Ammon's horn (tissue), 1 donor: ENCODE measurements at places on chromosomes 13 and 19.

GRCh38 chr13:100273552-100273951 lies 184.7 kb downstream of the PCCA start:
- DNase-seq: no peak

- no peak for DNase-seq
These were observed 43.9 kb upstream of the TSC22D1 start for GRCh38 chr13:44620057-44620456.

DNA sequence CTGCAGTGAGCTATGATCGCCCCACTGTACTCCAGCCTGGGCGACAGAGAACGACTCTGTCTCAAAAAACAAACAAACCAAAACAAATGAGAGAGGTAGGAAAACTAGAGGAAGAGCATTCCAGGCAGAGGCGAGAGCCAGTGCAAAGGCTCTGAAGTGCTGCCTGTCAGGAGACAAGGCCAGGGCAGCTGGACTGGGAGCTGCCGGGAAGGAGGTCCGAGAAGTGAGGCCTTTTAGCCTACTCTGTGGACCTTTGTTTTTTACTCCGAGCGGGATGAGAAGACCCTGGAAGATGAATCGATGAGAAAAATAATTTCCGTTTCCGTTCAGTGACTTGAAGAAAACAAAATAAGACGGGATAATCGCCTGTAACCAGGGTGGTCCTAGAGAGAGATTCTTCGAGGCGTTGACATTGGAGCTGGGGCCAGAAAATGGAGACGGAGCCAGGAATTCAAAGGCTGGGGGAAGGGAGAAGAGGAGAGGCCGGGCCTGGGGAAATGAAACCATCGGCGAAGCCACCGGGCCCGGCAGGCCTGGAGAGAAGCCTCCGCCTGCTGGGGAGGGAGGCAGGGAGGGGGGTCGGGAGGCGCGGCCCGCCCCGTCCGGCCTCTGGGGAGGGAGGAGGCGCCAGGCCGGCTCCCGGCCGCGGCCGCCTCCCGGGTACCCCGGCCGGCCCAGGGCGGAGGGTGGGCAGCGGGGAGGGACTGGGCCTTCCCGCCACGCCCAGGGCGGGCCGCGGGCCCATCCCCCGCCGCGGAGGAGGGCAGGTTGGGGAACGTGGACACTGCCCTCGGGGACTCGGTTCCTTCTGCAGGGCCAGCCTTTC lies 7.8 kb upstream of the SERTAD1 start:
- DNase-seq: peak; percentile 89

DNA sequence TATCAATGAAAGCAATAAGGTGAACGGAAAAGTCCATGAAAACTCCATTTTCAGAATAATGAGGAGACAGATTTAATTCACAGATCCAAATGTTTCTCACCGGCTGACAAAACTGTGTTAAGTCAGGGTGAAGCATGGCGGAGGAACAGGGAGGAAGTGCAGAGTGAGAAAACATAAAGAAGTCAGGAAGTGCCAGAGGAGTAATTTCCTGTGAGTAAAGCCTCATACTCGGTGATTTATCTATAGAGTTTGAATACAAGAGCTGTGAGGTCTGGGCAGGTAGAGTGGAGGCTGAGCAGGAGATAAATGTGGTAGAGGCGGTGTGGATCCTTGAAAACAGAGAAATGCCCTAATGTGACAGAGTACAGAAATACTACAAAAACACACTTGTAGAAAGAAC lies 11.4 kb downstream of the CARD8 start:
- peak; percentile 11 for DNase-seq

DNA sequence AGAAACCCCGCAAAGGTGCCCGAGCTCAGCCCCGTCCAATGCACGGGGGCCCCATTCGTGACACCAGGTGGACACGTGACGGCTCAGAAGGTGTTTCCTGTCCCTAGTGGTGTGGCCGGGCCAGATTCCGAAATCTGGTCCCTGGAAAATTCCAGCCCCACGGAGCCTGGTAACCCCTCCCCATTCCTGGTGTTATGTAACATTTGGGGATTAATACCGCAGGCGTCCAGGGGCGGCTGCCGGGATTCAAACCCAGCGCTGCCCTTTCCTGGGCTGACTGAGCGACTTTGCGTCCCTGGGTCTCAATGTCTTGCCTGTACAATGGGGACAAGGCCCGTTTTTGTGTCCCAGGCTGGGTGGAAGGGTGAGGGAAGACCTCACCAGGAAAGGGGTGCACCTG lies 1.0 kb upstream of the PLK5 start:
- no peak for DNase-seq

- peak; percentile 75 for DNase-seq
These were observed 9.5 kb downstream of the SNRNP70 start for GRCh38 chr19:49094505-49095482.

GRCh38 chr13:65600702-65601101 lies 1629.4 kb downstream of the PCDH9 start:
- no peak for DNase-seq

GRCh38 chr19:12187625-12188024 lies 24.7 kb downstream of the ZNF136 start:
- no peak for DNase-seq

DNA sequence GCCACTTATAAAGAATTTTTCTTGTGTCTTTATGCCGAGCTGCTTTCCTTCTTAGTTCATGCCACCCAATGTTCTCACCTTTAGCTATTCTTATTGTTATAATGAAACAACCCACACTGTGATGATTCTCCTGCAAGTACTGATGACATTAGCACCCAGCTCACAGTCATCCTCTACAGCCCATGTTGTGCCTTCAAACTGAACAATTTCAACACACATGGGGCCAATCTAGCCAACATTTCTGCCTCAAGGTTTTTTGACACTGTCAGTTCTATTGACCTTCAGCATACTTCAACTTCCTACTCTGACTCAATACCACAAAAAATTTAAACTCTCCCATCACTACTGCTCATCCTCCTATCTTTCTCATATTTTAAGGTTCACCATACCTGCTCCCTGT lies 752.4 kb downstream of the FGF9 start:
- DNase-seq: no peak

DNA sequence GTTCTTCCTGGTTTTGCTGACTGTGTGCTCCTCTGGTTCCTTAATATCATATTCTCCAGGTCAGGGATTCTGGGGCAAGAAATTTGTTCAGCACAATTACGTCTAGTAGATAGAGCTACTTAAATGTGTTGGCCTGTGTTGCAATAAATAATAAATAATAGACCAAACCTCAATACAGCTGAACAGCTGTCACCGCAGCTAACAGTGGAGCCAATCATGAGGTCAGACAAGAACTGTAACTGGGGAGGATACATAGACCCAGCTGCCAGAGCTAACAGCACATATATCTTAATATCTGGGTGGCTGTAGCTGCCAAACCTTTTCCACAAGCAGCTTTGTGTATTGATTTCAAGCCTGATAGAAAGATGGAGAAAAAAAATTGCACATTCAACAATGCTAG lies 1596.3 kb upstream of the PCDH20 start:
- no peak for DNase-seq

DNA sequence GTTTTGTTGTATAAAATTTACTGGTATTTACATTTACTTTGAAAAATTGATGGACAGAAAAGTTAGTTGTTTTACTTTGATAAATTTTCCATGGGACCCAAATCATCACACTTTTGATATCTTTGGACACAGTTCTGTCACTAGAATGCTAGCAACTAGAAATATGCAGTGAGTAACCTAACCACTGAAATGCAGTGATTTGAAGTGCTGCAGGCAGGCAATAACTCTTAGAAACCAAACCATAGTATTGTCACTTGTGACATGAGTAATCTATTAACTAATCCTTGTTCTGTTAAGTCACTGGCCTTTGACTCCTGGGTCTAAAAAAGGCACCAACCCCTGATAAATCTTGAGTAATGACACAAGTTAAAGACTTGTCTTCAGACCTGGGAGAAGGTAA lies 620.0 kb upstream of the ATXN8OS start:
- DNase-seq: no peak

DNA sequence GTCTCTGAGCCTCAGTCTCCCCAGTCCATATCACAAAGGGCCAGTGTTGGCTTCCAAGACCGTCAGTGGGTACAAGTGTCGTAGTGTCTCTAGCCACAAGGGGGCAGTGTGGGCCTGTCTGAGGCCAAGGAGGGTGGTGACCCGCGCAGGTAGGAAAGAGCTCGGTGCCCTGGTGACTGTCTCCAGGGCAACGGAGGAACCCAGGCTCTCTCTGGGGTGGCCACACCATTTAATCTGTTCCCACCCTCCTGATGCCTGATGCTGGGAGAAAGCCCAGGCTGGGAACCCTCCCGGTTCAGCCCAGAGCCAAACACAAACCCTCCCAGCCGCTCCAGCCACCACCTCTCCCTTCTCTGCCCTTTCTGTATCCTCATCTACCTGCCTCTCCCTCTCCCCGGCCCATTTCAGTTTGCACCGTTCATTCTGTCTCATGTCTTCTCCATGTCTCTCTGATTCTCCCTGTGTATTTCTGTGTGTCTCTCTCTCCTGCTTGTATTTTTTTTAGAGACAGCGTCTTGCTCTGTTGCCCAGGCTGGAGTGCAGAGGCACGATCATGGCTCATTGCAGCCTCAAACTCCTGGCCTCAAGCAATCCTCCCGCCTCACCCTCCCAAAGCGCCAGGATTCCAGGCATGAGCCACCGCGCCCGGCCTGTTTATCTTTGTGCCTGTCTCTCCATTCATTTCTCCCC lies 17.5 kb upstream of the MEIS3 start:
- peak; percentile 87 for DNase-seq

GRCh38 chr19:54124393-54124792 lies 8.8 kb downstream of the PRPF31 start:
- no peak for DNase-seq

- no peak for DNase-seq
These were observed 8.2 kb upstream of the SUCLA2 start for GRCh38 chr13:48009284-48009683.

DNA sequence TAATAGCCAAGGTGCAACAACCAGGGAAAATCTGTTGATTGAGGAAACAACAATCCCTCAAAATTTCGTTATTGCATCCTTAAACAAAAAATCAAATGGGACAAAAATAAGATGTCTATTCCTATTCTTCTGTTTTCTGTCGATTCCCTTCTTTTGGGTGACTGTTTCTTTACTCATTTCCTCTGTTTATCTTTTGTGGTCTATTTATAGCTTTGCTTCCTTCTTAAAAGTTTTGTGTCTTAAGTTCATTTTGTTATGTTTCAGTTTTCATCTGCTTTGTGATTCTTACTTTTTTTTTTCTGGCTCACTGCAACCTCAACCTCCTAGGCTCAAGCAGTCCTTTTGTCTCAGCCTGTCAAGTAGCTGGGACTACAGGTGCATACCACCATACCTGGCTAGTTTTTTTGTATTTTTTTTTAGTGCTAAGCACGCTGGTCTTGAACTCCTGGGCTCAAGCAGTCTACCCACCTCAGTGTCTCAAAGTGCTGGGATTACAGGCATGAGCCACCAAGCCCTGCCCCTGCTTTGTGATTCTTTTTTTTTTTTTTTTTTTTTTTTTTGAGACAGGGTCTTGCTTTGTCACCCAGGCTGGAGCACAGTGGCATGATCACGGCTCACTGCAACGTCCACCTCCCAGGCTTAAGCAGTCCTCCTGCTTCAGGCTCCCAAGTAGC lies 10.4 kb downstream of the ZNF146 start:
- DNase-seq: no peak

DNA sequence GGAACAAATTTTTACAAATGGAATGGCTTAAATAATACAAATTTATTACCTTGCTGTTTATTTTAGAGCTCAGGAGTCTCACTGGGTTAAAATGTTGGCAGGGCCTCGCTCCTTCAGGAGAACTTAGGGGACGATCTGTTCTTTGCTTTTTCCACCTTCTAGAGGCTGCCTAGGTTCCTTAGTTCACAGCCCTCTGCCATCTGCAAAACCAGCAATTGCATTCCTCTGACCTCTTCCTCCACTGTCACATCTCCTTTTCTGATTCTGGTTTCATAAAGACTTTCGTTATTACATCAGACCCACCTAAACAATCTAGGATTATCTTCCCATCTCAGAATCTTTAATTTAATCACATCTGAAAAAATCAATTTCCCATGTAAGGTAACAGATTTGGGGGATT lies 249.6 kb upstream of the SPRY2 start:
- DNase-seq: no peak

- peak; percentile 66 for DNase-seq
These were observed 3.1 kb downstream of the MAST3 start for GRCh38 chr19:18100710-18101109.

DNA sequence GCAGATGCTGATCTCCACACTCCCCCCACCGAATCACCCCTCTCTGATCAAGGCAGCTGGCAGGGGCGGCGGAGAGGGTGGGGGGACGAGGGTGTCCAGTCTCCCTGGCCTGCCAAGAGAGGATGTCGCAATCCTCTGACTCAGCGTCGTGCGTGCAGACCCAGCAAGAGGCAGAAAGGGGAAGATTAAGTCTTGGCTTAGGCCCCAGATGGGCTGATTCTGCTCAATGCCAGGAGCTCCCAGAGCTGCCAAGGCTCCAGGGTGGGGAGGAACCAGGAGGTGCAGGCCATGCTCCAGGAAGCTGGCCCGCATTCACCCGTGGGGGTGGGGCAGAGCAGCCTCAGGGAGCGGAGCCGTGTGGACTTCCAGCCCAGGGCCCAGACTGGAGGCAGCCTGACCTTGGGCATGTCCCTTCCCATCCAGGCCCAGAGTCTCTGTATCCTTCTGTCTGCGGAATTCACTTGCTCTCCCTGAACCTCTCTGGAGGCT lies 6.6 kb upstream of the BCL3 start:
- peak; percentile 95 for DNase-seq

DNA sequence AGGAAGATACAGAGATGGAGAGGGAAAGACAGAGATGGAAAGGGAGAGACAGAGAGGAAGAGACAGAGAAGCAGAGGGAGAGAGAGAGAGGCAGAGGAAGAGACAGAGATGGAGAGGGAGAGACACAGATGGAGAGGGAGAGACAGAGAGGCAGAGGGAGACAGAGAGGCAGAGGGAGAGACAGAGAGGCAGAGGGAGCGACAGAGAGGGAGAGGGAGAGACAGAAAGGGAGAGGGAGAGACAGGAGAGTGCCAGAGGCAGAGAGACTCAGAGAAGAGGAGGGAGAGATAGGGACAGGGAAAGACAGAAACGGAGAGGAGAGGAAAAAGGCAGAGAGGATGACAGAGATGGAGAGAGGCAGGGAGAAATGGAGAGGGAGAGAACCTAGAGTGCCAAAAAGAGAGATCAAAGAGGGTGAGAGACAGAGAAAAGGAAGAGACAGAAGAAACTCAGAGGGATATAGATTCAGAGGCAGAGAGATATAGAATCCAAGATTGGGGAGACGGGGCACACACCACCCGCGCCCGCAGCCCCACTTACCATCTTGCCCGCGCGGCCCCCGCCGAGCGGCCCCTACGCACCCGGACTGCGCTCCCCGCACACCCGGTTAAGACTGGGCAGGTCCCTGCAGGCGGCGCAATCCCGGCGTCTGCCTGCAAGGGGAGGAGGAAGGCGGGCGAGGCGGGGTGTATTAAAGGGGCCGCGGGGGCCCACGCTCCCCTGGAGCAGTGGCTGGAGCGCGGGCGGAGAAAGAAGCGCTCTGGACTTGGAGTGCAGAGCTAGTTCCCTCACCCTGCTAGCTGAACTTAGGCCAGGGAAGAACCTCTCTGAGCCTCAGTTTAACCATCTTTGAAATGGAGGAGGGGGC lies 10.7 kb downstream of the TM6SF2 start:
- DNase-seq: no peak

DNA sequence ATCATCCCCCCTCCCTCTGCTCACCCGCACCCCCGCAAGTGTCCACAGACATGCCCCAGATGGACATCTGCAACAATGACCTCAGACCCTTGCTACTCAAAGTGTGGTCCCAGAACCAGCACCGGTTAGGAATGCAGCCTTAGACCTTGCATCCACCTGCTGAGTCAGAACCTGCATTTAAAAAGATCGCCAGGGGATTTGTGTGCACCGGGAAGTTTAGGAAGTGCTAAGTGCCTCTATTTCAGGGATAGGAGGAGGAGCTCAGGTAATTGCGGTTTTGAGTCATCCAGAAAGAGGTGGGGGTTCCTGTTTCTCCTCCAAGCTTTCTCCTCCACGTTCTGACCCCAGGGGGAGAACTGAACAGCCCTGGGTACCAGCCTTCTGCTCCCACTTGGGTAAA lies 46.2 kb downstream of the CACNA1A start:
- DNase-seq: no peak
